ENCODE measurements at places on chromosomes 11 and 22. TPM values are rescaled to one million over a fixed set of nuclear protein-coding genes. Genes with fewer than 3 reads are reported as not detected.

Gene BBS1
- total RNA-seq = 30.4 TPM

Gene OTOG
- not detected for total RNA-seq

Gene JOSD1
- 72.2 TPM for total RNA-seq

Gene CHRM4
- total RNA-seq = 0.16 TPM

Gene CYTH4
- total RNA-seq = not detected

Gene SCGB1D1
- not detected for total RNA-seq

Gene USP2
- total RNA-seq = 0.32 TPM

Gene CTR9
- total RNA-seq = 35.5 TPM

Gene OR6T1
- not detected for total RNA-seq

Gene NEFH
- 0.12 TPM for total RNA-seq

Gene SEPTIN5
- total RNA-seq = 47.7 TPM

Gene RFPL3
- not detected for total RNA-seq

Gene BTBD18
- not detected for total RNA-seq

Gene ESAM
- total RNA-seq = not detected

All from hair follicle dermal papilla cell (primary cell).